Activated naive CD8-positive, alpha-beta T cell treated with anti-CD3 and anti-CD28 coated beads for 36 hours (primary cell): ENCODE measurements at places on chromosomes 3 and 15. TPM values are rescaled to one million over a fixed set of nuclear protein-coding genes. Genes with fewer than 3 reads are reported as not detected.

GRCh38 chr15:70378126-70379031 is 280.7 kb upstream of the TLE3 start:
- no peaks in the 10 kb centered on the region for H3K36me3 ChIP-seq
- DNase-seq, result no peak
- no peak overlapping the region for H3K4me3 ChIP-seq
- no peak overlapping the region for H3K27ac ChIP-seq
- H3K4me1 ChIP-seq, result no peaks in the 10 kb centered on the region

GRCh38 chr3:21158861-21159542 is 592.0 kb downstream of the ZNF385D start:
- H3K4me1 ChIP-seq, result no peaks in the 10 kb centered on the region
- no peak for DNase-seq
- no peak overlapping the region for H3K27ac ChIP-seq
- no peaks in the 10 kb centered on the region for H3K36me3 ChIP-seq

- H3K36me3 ChIP-seq, result peaks cover 38% of the 10 kb centered on the region
- H3K27me3 ChIP-seq, result no peaks in the 10 kb centered on the region
- DNase-seq, result no peak
- H3K4me3 ChIP-seq, result no peak overlapping the region
- H3K4me1 ChIP-seq, result no peaks in the 10 kb centered on the region
Measured at GRCh38 chr3:183033746-183034145, 53.4 kb upstream of the DCUN1D1 start.

DNA sequence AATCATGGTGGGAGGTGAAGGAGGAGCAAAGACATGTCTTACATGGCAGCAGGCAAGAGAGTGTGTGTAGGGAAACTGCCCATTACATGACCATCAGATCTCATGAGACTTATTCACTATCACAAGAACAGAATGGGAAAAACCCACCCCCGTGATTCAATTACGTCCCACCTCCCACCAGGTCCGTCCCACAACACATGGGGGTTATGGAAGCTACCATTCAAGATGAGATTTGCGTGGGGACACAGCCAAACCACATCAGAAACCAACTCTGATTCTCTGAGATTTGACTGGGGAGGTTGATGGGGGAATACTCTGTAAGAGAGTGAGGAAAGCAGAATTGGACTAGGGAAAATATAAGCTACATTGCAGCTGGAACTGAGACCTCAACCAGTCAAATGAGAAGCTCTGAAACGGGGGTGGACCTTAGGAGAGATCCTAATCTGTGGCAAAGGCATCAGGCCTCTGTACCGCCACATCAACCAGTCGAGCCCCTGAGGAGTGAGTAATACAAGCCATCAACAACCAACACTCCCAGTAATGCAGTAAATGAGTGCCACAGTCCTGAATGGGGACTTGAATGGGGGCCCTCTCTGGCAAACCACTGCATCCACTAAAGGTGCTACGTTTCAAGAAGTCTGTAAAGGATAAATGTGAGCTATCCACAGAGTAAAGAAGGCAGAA is 207.9 kb upstream of the GADL1 start:
- H3K27me3 ChIP-seq, result no peaks in the 10 kb centered on the region
- no peak overlapping the region for H3K27ac ChIP-seq
- H3K4me3 ChIP-seq, result no peak overlapping the region
- no peaks in the 10 kb centered on the region for H3K36me3 ChIP-seq

DNA sequence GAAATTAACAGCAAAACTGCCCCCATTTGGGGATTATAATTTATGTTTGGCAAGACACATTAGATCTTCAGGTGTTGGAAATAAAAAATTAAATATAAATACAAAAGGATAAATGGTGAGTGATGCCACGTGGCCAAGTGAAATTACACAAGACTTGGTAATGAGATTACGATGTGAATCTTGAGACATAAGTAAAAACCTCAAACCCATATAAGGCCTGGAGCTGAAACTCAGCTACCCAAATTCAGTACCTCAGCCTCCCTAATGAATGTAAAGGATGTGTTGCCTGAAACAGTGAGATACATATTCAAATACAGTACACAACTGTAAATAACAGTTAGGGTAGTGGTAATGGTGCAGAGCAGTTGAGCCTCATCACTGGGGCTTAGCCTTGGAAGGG is 1146.6 kb downstream of the OTOL1 start:
- H3K4me1 ChIP-seq, result no peaks in the 10 kb centered on the region
- H3K27me3 ChIP-seq, result no peaks in the 10 kb centered on the region
- DNase-seq, result no peak
- no peak overlapping the region for H3K4me3 ChIP-seq

- no peak overlapping the region for H3K4me3 ChIP-seq
- H3K4me1 ChIP-seq, result peaks cover 3% of the 10 kb centered on the region
- peaks cover 49% of the 10 kb centered on the region for H3K27me3 ChIP-seq
- no peak overlapping the region for H3K27ac ChIP-seq
- DNase-seq, result no peak
Measured at GRCh38 chr3:48594417-48595049, 596 bp downstream of the COL7A1 start.

- H3K36me3 ChIP-seq, result no peaks in the 10 kb centered on the region
- no peak overlapping the region for H3K4me3 ChIP-seq
- no peaks in the 10 kb centered on the region for H3K4me1 ChIP-seq
- no peak overlapping the region for H3K27ac ChIP-seq
- no peak for DNase-seq
Measured at GRCh38 chr15:57555270-57555669, 36.4 kb upstream of the MYZAP start.

DNA sequence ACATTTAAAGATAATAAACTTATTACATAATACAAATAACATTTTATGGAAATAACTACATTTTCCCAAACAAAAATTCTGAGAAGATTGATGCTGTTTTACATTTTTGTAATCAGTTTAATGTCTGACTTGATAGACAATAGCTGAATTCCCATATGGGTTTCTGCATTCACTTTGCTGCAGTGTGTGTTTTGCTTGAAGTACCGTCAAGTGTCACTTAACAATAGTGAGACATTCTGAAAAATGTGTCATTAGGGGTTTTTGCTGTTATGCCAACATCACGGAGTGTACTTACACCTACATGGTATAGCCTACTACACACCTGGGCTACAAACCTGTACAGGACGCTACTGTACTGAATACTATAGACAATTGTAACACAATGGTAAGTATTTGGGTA is 57.5 kb downstream of the USF3 start:
- H3K36me3 ChIP-seq, result peaks cover 4% of the 10 kb centered on the region
- DNase-seq, result no peak
- H3K4me3 ChIP-seq, result no peak overlapping the region
- H3K4me1 ChIP-seq, result peaks cover 5% of the 10 kb centered on the region
- no peak overlapping the region for H3K27ac ChIP-seq
- no peaks in the 10 kb centered on the region for H3K27me3 ChIP-seq

DNA sequence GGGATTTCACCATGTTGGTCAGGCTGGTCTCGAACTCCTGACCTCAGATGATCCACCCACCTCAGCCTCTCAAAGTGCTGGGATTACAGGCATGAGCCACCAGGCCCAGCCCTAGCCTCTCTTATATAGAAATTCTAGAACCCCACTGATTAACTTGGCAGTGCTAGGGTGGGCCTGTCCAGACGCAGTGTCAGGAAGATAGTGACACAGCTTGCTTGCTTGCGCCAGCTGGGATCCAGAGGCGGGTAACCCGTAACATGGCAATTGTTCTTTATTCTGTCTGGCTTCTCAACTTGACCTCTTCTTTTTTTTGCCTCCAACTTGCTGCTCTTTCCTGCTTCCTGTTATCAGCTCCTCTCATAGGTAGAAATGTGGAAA is 16.2 kb downstream of the CEP19 start:
- H3K27ac ChIP-seq, result peak overlapping the region; percentile 67
- no peak overlapping the region for H3K4me3 ChIP-seq
- H3K36me3 ChIP-seq, result peaks cover 3% of the 10 kb centered on the region
- H3K27me3 ChIP-seq, result peaks cover 4% of the 10 kb centered on the region
- DNase-seq, result no peak

DNA sequence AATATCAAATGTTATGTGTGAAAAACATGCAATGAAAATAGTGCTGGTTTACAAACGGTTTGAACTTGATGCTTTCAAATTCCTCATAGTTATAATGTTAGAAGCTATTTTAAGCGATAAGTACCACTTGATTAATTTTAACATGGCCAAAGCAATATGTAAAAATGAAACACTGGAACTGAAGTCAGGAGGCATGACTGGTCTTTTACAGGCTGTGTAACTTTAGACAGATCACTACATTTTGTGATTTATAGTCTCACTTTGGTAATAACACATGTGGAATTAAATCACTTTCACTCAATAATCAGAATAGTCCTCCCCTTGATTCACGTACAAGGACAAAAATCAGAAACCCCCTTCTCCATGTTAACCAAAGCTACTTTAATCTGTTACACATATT is 482.7 kb upstream of the NECTIN3 start:
- no peak overlapping the region for H3K4me3 ChIP-seq
- H3K4me1 ChIP-seq, result no peaks in the 10 kb centered on the region
- H3K27ac ChIP-seq, result no peak overlapping the region
- no peaks in the 10 kb centered on the region for H3K36me3 ChIP-seq

GRCh38 chr3:114058646-114059045 is 2.1 kb downstream of the QTRT2 start:
- peaks cover 36% of the 10 kb centered on the region for H3K4me1 ChIP-seq
- peaks cover 34% of the 10 kb centered on the region for H3K36me3 ChIP-seq
- peak overlapping the region; percentile 92 for H3K4me3 ChIP-seq
- DNase-seq, result no peak
- H3K27me3 ChIP-seq, result no peaks in the 10 kb centered on the region
- H3K27ac ChIP-seq, result no peak overlapping the region

DNA sequence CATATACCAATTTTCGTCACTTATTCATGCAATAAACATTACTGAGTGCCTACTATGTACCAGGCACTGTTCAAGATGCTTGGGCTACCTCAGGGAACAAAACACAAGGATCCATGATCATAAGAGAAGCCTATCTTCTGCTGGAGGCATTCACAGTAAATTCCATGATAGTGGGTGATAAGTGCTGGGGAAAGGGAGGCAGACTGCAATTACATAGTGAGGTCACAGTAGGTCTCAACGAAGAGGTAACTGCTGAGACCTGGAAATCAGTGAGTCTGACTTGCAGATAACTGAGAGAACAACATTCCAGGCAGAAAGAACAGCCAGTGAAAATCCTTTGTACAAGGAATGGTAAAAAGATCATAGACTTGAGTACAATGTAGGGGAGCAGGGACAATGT is 33.6 kb downstream of the RAF1 start:
- H3K4me1 ChIP-seq, result peaks cover 52% of the 10 kb centered on the region
- DNase-seq, result no peak
- H3K27me3 ChIP-seq, result no peaks in the 10 kb centered on the region
- H3K27ac ChIP-seq, result no peak overlapping the region
- peaks cover 14% of the 10 kb centered on the region for H3K36me3 ChIP-seq
- no peak overlapping the region for H3K4me3 ChIP-seq

GRCh38 chr3:121660356-121661171 is at the start of gene HCLS1:
Gene HCLS1, minus strand, starts transcription at chr3:121660903. Its CDS starts 2,556 bp downstream, at chr3:121658347.
- DNase-seq, result peak; percentile 64
- peaks cover 46% of the 10 kb centered on the region for H3K4me1 ChIP-seq
- H3K36me3 ChIP-seq, result peaks cover 66% of the 10 kb centered on the region
- peak within 1 kb of the TSS; percentile 90 for H3K4me3 ChIP-seq

- no peak overlapping the region for H3K4me3 ChIP-seq
- H3K27me3 ChIP-seq, result peaks cover 34% of the 10 kb centered on the region
- DNase-seq, result no peak
- no peak overlapping the region for H3K27ac ChIP-seq
- H3K4me1 ChIP-seq, result peaks cover 4% of the 10 kb centered on the region
- no peaks in the 10 kb centered on the region for H3K36me3 ChIP-seq
Measured at GRCh38 chr3:193780397-193780796, 187.4 kb downstream of the OPA1 start.

The LZTFL1 gene
- 4.7 TPM for total RNA-seq

The UACA gene
- 2.3 TPM for total RNA-seq

The CALML4 gene
- total RNA-seq, result 5.4 TPM

The MYH15 gene
- 0.14 TPM for total RNA-seq

The GABRR3 gene
- total RNA-seq, result not detected

The DLL4 gene
- not detected for total RNA-seq

The FEZF2 gene
- total RNA-seq, result not detected

The CSPG4 gene
- total RNA-seq, result not detected

The RARRES1 gene
- not detected for total RNA-seq

The PIF1 gene
- total RNA-seq, result 30.4 TPM

The HESX1 gene
- 0.35 TPM for total RNA-seq
